ENCODE measurements at places on chromosomes 16 and 17.
A peak's percentile ranks its signal among the peaks of the same experiment; 100 is the strongest.

- DNase-seq: no peak
These were observed 214.1 kb downstream of the HS3ST3B1 start for GRCh38 chr17:14514973-14515372.

DNA sequence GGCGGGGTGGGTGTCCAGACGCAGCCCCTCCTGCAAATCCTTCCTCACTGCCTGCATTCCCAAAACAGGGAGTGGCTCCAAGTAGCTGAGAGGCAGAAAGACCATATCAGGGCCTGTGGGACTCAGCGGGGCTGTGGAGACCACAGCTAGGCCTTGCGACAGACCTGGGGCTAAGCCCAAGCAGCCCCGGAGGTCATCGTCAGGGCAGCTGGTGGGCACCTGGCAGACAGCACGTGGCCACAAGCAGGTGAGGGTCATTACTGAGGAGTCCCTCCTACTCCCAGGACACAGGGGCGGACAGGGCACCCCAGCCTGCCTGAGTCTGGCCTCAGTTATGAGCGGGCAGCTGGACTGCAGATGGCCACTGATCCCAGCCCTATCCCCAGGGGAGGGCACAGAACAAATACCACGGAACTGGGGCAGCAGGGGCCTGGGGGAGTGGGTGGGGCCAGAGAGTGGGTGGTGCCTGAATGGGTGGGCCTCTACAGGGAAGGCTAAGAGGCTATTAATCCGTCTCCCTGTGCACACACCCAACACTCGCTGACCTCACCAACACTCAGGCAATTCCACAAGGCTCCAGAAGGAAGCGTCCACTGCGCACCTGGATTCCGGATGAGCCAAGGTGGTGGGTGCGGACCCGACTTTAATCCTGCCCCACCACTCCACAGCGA lies 8.5 kb downstream of the HS3ST6 start:
- DNase-seq: no peak

DNA sequence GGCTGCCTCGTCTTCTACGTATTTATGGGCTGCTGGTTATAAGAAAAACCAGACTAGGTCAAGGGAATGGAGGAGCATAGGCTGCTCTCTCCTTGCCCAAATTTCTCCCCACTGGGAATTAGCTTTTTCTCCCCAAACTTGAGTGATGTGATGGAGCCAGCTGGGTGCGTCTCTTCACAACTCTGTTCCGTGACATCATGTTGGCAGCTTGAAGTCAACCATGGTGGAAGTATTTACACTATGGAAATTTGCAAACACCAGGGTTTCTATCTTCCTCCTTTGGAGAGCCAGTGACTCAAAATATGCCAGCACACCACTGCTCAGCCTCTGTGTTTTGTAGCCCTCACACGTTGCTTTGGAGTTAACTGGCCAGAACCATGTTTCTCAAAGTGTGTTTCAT lies 78.1 kb downstream of the OR1D5 start:
- DNase-seq: no peak

- DNase-seq: no peak
These were observed 200.2 kb downstream of the RBFOX3 start for GRCh38 chr17:79410681-79411080.

DNA sequence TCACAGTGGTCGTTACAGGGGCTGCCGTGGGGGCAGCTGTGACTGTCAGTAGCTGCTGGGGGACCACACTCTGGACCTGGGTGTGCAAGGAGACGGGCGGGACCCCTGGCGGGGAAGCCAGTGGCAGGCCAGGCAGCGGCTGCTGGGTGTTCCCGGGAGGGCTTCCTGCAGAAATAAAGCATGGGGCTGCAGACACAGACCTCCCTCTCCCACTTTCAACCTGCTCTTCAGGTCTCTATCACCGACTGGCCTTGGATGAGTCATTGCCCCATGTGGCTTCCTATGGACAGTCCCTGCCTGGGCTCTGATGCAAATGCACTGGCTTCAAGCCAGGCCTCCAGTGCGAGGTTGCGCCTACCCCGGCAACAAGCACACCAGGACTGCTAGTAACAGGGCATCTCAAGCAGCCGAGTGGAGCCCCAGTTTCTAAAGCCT lies 17.2 kb downstream of the SREBF1 start:
- peak; percentile 67 for DNase-seq

DNA sequence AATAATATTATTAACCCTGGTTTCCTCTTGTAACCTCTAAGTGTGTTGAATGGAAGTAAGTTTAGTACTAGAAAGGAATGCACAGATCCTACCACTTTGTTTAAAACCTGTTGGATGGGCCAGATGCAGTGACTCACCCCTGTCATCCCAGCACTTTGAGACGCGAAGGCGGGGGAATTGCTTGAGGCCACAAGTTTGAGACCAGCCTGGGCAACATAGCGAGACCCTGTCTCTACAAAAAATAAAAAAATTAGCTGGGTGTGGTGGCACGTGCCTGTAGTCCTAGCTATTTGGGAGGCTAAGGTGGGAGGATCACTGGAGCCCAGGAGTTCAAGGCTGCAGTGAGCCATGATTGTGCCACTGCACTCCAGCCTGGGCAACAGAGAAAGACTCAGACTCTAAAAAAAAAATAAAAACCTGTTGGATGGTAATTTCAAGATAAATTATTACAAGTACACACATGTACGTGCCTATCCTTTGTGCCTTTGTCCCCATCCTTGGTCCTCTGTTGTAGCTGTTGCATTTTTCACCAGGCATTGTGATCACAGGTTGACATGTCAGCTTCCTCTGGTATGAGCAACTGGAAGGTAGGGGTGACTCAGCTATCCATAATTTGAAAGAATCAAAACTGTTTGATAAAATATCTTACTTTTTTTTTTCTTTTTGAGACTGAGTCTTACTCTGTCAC lies 30.7 kb upstream of the METTL9 start:
- no peak for DNase-seq

- no peak for DNase-seq
These were observed 398.5 kb upstream of the DYNLRB2 start for GRCh38 chr16:80142281-80142680.

GRCh38 chr16:57513371-57514102 lies 22.8 kb downstream of the CCDC102A start:
- DNase-seq: no peak

DNA sequence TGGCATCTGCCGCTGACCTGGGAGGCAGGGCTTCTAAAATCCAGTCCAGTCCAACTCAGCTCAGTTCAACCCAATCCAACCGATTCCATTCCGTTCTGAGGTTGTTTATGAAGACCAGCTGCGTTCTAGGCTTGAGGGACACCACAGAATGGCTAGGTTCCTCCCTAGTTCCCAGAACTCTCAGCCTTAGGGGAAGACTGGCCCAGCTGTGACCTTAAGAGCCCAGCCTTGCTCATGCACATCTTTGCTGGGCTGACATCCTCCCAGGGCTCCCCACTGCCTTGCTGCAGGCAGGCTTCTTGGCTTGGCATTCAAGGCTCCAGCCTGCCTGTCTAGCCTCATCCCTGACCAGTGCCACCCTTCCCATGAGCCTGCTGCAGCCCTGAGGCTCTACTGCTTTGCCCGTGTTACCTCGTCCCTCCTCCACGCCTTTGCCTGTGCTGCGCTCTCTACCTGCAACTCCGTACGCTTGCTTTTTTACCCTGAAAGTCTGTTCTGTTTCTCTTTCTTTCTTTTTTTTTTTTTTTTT lies 7.9 kb downstream of the SLC12A3 start:
- no peak for DNase-seq

GRCh38 chr17:55845385-55845784 lies 94.5 kb downstream of the PCTP start:
- DNase-seq: no peak

GRCh38 chr16:19700319-19700781 lies 17.7 kb downstream of the KNOP1 start:
- no peak for DNase-seq

DNA sequence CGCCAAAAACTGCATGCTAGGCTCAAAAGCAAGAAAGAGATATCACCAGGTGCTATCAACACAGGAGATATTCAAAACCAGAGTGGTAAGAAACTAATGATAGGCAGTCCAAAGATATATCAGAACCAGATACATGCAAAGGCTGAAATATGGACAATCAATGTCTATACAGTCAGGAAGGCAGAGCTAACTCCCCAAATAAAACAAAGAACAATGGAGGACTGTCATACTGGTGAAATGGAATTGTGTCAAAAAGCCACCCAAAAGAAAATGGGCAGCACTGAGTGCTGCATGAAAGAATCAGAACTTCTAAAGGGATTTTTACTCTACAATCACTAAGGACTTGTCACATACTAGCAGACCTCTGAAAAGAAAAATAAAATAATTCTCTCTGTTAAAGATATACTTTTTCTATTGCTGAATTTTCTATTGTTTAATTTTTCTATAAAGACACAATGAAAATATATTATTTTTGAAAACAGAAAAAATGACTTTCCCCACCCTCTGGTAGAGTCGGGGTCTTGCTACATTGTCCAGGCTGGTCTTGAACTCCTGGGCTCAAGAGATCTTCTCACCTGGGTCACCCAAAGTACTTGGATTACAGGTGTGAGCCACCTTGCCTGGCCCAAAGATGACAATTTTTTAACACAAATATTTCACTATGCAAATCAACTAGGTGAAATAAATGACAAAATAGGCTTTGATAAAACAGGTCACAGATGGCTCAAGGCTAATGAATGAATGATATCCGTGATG lies 98.2 kb downstream of the USP32 start:
- DNase-seq: no peak

- DNase-seq: no peak
These were observed 13.6 kb upstream of the WFDC1 start for GRCh38 chr16:84281074-84281473.

DNA sequence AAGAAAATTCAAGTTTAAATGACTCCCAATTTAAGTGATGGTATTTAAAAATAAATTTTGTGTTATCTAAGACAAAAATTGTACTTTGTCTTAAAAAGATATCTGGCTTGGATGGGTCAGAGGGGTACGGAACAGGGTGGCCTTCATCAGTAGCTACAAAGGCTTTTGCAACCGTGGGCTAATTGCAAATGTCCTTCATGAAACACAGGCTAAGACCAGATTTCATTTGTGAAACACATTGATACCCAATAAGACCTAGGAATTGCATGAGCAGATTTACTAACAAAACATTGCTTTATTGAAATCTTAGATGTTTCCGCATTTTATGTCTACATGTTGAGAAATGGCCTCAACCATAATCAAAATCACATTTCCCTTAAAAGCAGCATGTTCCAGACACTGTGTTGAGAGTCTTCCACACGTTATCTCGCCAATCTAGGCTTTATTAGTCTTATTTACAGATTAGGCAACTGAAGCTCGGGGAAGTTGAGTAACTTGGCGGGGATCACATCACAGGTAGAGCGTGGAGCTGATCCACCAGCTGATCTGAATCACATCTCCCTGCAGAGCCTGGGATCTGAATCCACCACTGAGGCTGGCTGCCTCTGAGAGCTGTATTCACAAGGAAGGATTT lies 21.8 kb downstream of the FBXO39 start:
- no peak for DNase-seq

DNA sequence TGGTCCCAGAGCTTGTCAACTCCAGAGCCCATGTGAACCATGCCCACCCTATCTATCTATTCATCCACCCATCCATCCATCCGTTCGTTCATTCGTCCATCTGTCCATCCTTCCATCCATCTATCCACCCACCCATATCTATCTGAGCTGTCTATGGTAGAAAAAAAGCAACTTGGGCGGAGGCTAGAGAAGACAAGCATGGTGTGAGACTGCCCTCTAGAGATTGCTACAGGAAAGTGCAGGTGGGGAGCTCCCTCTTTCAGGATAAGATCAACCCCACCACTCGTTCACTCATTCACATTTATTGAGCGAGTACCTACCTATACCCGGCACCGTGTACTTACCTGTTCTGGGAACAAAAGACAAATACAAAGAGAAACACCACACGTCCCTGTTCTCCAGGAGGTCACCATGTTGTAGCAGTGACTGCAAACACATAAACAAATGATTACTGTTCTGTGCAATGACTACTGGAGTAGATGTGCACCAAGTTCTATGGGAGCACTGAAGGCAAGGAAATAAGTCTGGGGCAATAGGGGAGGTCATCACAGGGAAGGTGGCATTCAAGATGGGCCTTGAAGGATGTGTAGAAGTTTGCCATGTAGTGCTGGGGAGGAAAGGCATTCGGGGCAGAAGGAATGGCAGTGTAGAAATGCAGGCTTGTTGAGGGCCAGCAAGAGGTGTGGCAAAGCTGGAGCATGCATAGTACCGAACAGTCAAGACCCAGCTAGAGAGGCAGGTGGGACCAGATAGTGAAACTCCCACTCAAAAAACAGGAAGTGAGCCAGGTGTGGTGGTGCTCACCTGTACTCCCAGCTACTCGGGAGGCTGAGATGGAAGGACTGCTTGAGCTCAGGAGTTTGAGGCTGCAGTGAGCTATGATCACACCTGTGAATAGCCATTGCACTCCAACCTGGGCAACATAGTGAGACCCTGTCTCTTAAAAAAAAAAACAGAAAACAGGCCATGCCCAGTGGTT lies 13.4 kb upstream of the ATP5MC1 start:
- DNase-seq: peak; percentile 56

DNA sequence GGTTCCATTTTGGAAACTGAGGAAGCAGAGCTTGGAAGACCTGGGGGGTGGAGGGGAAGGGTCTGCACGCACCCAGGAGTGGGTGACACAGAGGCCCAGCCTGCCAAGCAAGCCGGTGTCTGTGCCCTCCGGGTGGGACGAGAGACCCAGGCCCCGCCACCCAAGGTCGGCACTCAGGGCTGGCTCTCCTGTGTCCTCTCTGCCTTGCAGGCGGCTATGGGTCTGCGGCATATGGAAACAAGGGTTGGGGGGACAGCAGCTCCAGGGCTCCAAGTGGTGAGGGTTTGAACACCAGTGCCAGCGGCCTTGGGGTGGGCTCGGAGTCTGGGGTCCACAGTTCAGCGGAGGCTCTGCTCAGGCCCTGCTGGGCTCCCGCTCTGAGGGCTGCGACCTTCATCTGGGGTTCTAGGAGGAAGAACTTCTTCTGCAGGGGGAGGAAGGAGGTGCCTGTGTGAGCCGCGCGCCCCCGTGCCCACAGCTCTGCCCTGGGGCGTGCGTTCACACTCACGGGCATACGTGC lies 4.6 kb upstream of the CD7 start:
- DNase-seq: no peak
